D721Med (cell line): ENCODE measurements at places on chromosomes 5 and 9.

GRCh38 chr9:84874022-84874421, 204.5 kb downstream of the NTRK2 start:
- DNase-seq = no peak

GRCh38 chr9:134058716-134059115, 9.1 kb downstream of the BRD3 start:
- no peak for DNase-seq

GRCh38 chr5:68748101-68748500, 345.7 kb upstream of the SLC30A5 start:
- no peak for DNase-seq

GRCh38 chr9:35907711-35908503, 1.4 kb upstream of the SPAAR start:
- DNase-seq = no peak

DNA sequence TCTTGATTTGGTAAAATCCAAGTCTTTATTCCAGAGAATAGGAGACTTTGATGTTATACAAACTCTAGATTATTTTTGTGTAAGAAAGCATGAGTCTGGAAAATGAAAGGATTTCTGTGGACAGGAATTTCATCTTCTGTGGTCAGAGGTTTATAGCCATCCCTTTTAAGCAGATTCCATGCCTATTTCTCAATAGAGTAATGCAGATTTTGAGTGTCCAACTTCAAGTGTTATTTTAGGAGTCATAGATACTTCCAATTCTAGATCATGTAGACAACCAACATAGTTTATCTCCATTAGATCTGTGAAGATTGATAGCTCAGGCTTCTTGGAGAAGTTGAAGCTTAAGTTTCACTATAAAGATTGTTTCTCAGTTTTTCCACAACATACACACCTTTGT, 379.7 kb downstream of the PSAT1 start:
- no peak for DNase-seq

- no peak for DNase-seq
Observed at GRCh38 chr9:105877721-105878120, 183.4 kb downstream of the TMEM38B start.

DNA sequence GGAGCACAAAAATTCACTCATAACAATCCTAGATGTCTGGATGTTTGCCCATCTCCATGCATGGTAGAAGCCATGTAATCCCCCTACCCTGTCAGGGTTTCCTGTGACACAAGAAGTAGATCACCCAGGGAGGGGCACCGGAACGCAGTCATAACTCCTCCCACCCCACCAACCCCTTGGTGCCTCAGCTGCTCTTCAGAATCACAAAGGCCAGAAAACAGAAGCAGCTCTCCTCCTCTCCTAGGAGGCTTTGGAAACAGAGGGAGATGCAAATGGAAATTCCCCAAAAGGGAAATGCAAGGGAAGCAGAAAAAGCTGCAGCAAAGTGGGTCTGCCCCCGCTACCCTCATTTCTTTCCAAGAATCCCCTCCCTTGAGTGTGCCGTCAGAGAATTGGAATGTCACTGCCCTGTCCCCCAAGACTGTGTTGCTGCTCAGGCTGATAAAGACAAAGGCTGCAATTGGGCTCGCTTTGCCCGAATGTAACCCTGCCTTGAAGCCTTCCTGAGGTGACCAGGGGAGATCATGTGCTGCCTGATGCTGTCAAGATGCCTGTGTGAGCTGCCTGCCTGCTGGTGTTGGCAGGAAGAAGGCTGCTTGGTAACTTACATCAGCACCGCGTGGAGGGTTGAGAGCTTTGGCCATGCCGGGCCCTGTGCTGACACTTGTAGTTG, 65.5 kb upstream of the ABCA1 start:
- DNase-seq = no peak

DNA sequence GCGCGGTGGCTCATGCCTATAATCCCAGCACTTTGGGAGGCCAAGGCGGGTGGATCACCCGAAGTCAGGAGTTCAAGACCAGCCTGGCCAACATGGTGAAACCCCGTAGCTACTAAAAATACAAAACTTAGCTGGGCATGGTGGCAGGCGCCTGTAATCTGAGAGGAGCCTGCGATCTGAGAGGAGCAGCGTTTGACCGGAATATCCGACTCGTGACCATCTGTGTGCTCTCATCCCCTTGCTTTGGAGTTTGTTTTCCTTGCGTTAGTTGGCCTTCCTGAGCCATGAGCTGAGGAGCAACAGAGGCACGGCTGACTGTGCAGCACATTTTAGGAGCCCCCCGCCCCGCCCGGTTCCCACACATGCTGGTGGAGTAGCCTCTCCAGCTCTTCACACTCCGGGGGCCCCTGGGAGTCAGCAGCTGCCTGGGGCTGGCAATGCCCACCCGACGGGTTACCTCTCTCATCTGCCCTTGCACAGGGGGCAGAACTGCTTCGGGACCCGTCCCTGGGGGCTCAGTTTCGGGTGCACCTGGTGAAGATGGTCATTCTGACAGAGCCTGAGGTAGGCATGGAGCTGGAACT, 3.0 kb downstream of the ADAMTS13 start:
- no peak for DNase-seq

DNA sequence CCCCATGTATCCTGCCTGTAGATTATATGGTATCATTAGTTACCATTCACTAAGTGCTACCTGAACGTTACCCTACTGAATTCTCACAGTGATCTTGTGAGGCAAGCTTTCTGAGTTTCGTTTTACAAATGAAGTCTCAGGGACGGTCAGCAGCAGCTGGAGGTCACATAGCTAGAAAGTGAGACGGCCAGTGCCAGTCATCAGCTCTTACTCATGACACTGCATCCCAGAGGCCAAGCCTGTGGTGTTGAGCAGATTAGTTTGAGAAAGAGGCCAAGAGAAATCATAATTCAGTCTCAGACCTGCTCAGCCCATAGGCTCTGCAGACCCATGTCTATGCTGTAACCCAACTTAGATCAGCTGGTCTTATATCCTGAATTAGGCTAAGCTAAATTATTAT, 95.7 kb upstream of the EGFLAM start:
- DNase-seq = no peak

- no peak for DNase-seq
Observed at GRCh38 chr5:169856571-169856970, 123.7 kb downstream of the INSYN2B start.

GRCh38 chr9:98912450-98912849, 31.3 kb upstream of the COL15A1 start:
- DNase-seq = no peak

DNA sequence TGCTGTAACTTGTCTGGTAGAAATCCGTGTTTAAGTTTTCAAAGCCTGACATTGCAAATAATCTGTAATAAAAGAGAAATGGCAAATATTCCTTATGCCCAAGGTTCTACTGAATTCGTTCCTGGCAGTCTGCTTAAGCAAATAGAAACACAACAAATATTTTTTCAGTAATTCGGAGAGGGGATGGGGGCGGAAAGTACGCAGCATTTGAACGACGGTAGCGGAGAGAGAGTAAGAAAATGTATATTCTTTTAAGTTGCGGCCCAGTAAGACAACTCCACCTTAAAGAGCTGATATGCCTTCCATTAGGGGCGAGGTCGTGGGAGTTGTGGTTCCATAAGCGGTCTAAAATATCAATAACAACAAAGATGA, 569 bp downstream of the YIPF5 start:
- no peak for DNase-seq

DNA sequence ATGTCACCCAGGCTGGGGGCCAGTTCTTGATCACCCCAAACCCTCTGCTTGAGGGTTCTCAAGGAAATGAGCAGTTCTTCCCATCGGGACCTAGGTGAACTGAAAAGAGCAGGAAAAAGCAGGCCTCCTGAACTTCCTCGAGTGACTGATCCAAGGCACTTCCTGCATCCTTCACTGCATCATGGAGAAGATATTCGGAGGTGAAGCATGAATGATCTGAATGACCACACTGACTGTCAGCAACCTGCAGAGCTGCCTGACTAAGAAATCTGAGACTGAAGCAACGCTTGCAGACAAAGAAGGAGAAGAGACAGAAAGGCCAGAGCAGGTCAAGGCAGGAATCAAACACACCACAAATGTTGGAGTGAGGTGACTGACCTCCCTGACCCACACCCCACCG, 420.2 kb downstream of the AGTPBP1 start:
- no peak for DNase-seq
